ENCODE measurements at places on chromosomes 2 and 18. TPM values are rescaled to one million over a fixed set of nuclear protein-coding genes. Genes with fewer than 3 reads are reported as not detected.

GRCh38 chr2:8527031-8527430 is 154.8 kb upstream of the ID2 start:
- peaks cover 20% of the 10 kb centered on the region for H3K36me3 ChIP-seq
- no peak overlapping the region for H3K4me3 ChIP-seq
- peak overlapping the region; percentile 21 for H3K27ac ChIP-seq
- H3K4me1 ChIP-seq: peaks cover 39% of the 10 kb centered on the region
- H3K27me3 ChIP-seq: no peaks in the 10 kb centered on the region

- no peaks in the 10 kb centered on the region for H3K36me3 ChIP-seq
- no peak overlapping the region for H3K27ac ChIP-seq
- H3K4me1 ChIP-seq: no peaks in the 10 kb centered on the region
- no peak for DNase-seq
- no peak overlapping the region for H3K4me3 ChIP-seq
- no peaks in the 10 kb centered on the region for H3K27me3 ChIP-seq
These were observed 1090.0 kb downstream of the BCL11A start for GRCh38 chr2:59463426-59463825.

DNA sequence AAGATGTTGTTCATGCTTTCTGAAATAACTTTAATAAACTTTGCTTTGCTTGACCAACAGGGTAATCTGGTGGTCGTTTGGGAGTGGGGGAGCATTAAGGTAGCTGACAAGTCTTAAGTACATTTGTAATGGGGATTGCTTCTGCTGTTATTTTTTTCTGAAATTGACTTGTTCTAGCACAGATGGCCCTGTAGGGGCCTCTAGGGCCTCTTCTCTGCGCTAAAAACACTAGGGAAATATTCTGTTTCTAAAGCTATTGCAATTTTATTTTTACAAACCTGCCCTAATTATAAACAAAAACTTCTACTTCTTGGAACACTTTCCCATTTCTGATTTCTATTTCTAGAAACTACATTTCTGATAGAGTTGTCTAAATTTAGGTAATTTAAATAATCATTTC is 191.3 kb upstream of the KCNJ3 start:
- H3K4me1 ChIP-seq: no peaks in the 10 kb centered on the region
- H3K36me3 ChIP-seq: no peaks in the 10 kb centered on the region
- H3K27me3 ChIP-seq: no peaks in the 10 kb centered on the region
- no peak overlapping the region for H3K27ac ChIP-seq
- DNase-seq: no peak
- no peak overlapping the region for H3K4me3 ChIP-seq

DNA sequence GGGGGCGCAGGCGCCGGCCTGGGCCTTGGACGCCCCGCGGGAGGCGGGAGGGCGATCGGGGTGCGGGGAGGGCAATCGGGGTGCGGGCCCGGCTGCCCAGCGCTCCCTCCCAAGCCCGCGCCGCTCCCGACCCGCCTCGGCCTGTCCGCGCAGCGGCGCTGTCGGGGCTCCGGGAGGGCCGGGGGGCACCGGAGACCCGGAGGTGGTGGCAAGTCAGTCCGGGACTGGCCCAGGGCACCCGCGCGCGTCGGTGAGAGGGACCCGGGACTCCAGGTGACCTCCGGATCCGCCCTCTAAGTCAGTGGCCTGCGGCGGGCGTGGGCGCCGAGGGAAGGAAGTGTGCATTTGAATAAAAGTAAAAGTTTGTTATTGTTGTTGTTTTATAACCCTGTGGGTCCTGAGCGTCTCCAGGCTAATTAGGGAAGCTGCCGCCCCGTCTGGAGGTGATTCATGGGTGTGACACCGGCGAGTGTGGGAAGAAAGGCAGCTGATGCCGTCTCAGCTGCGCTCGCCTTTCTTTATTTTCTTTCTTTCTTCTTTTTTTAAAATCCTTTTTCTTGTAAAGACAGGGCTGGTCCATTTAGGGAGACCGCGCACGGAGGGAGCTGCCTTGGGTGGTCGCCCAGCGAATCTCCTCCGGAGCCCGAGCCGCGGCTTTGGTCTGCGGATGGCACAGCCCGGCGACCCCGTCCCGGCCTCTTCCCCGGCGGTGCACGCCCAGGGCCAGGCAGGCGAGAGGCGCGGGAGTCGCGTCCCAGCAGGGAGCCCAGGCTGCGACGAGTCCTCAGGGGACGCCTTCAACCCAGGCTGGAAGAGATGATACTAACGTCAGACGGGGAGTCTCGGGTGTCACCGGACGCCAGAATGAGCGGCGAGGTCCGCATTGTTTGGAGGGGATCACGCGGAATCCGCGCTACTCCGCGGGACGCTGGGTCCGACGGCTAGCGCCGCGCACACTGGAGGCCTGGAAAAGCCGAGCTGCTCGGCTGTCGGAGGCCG is 627 bp upstream of the CRACDL start:
- H3K36me3 ChIP-seq: no peaks in the 10 kb centered on the region
- H3K27ac ChIP-seq: no peak overlapping the region
- peaks cover 3% of the 10 kb centered on the region for H3K4me1 ChIP-seq
- DNase-seq: peak; percentile 49

DNA sequence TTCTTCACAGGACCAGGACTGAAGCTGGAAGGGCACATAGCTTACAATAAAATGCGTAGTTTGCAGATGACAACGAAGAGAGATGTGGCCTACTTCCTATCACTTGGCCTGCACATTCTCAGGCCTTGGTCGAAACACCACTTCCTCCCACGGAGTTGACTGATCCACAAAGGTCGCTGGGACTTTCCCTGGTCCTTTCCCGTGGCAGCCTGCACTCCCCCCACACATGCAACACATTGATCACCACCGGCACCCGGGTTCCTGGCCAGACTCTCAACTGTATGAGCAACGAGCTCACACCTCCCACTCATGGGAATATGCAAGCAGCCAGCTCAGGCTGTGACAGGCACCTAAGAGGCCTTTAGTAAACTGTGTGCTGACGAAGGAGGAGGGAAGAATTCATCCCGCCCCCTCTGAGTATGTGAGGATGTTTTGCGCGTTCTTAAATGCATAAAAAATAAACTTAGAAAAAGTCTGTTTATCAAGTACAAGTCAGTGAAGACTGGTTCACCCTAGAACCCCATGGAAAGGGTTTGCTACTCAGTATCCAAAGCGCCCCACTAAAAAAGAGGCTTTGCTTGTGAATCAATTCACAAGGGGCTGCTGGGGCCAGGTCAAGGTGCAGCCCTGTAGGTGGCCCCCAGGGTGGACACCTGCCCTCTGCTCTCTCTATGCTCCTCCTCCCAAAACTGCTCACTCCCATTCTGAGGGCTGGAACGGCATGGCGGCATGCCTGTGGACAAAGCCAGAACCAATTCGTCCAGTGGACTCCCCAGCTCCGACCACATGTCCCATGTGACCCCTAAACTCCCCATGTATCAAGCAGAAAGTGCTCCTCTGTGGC is 154.3 kb downstream of the EIPR1 start:
- peak overlapping the region; percentile 41 for H3K4me3 ChIP-seq
- H3K4me1 ChIP-seq: peaks cover 30% of the 10 kb centered on the region
- peak overlapping the region; percentile 88 for H3K27ac ChIP-seq

GAREM2 gene
- 4.1 TPM for total RNA-seq

GRCh38 chr2:88239781-88240180 is 69.6 kb downstream of the THNSL2 start:
- H3K36me3 ChIP-seq: no peaks in the 10 kb centered on the region
- peaks cover 2% of the 10 kb centered on the region for H3K4me1 ChIP-seq
- no peak overlapping the region for H3K27ac ChIP-seq
- H3K27me3 ChIP-seq: no peaks in the 10 kb centered on the region

- peaks cover 41% of the 10 kb centered on the region for H3K4me1 ChIP-seq
- no peak overlapping the region for H3K27ac ChIP-seq
- H3K4me3 ChIP-seq: no peak overlapping the region
- peaks cover 2% of the 10 kb centered on the region for H3K36me3 ChIP-seq
These were observed 217.2 kb downstream of the LDLRAD4 start for GRCh38 chr18:13435586-13436333.

SERPINB4 gene
- not detected for total RNA-seq

TUBA4B gene
- total RNA-seq: not detected

AKAIN1 gene
- not detected for total RNA-seq

RPL31 gene
- 1,575 TPM for total RNA-seq

- no peak overlapping the region for H3K4me3 ChIP-seq
- peaks cover 18% of the 10 kb centered on the region for H3K27me3 ChIP-seq
- H3K27ac ChIP-seq: no peak overlapping the region
- no peak for DNase-seq
- peaks cover 4% of the 10 kb centered on the region for H3K4me1 ChIP-seq
These were observed 53.5 kb downstream of the HNRNPLL start for GRCh38 chr2:38549071-38549704.

SDC1 gene
- total RNA-seq: not detected

CSRNP3 gene
- total RNA-seq: not detected

DNA sequence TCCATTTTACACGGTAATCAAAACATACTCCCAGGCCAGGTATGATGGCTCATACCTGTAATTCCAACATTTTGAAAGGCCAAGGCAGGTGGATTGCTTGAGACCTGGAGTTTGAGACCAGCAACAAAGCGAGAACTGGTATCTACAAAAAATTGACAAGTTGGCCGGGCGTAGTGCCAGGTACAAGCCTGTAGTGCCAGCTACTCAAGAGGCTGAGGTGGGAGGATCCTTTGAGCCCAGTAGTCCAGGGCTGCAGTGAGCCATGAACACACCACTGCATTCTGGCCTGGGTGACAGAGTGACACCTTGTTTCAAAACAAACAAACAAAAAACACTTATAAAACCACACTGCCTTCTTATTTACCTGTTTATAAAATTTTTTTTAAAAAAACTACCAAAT is 80.8 kb downstream of the GAREM1 start:
- H3K27ac ChIP-seq: no peak overlapping the region
- H3K4me3 ChIP-seq: no peak overlapping the region
- H3K27me3 ChIP-seq: peaks cover 8% of the 10 kb centered on the region
- no peaks in the 10 kb centered on the region for H3K36me3 ChIP-seq

- H3K4me1 ChIP-seq: no peaks in the 10 kb centered on the region
- no peaks in the 10 kb centered on the region for H3K36me3 ChIP-seq
- no peak overlapping the region for H3K27ac ChIP-seq
- DNase-seq: no peak
- H3K27me3 ChIP-seq: no peaks in the 10 kb centered on the region
These were observed 693.4 kb upstream of the TMEFF2 start for GRCh38 chr2:192888109-192888508.

TGIF1 gene
- 39.5 TPM for total RNA-seq

DNA sequence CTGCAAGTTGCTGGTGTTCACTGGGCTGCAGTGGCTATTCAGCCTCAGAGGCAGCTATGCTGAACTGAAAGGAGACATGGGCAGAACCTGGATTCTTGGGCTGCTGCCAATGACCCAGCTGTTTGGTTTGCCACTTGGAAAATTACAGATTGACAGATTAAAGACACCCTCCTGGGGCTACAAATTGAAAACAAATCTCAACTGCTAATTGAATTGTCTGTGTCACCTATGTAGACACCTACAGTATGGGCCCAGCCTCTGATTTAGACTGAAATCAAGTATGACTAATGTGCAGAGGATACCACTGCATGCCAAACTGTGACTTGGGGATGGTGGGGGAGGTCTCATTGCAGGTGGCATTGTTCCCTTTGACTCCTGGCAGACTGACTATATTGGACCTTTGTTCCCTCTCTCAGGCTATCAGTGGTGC is 42.8 kb downstream of the ITSN2 start:
- no peaks in the 10 kb centered on the region for H3K27me3 ChIP-seq
- H3K36me3 ChIP-seq: peaks cover 7% of the 10 kb centered on the region
- no peak for DNase-seq
- no peak overlapping the region for H3K4me3 ChIP-seq

DNA sequence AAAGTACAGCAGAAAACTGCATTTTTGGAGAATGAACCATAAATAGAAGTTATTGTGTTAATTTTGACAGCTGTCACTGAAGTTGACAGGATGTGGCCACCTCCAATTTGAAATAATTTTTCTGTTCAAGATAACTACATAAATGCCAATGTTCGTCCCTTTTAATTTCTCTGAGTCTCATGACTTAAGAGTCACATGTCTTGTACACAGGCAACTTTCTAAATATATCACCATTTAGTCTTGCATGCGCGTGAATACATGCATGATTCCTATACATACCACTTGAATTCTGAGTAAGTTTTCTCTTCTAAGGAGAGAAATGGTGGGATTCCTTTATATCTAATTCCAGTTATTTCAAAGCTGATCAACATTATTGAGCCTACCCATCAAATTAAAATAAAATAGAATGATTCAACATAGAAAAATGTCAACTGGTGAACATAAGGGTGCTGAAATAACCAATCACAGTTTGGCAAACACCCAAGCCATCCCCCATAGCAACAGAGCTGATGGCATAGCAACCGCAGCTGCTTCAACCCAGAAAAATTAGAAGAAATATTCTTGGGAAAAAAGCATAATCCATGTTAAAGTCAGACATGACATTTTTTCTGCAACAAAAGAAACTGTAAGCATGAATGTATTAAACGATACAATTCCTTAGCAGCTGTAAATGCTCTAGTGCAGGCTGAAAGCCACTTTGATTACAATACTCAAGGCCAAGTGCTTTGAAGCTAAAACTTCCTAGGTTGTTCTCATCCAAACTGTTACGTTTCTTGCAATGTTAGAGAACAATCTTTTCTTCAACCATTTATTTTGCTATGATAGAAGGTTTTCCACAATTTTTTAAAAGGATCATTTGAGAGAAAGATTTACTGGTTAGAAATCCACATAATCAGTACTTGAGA is 282.7 kb downstream of the DLGAP1 start:
- no peaks in the 10 kb centered on the region for H3K27me3 ChIP-seq
- no peaks in the 10 kb centered on the region for H3K36me3 ChIP-seq
- H3K4me3 ChIP-seq: no peak overlapping the region
- no peak overlapping the region for H3K27ac ChIP-seq
- no peak for DNase-seq
- no peaks in the 10 kb centered on the region for H3K4me1 ChIP-seq

DNA sequence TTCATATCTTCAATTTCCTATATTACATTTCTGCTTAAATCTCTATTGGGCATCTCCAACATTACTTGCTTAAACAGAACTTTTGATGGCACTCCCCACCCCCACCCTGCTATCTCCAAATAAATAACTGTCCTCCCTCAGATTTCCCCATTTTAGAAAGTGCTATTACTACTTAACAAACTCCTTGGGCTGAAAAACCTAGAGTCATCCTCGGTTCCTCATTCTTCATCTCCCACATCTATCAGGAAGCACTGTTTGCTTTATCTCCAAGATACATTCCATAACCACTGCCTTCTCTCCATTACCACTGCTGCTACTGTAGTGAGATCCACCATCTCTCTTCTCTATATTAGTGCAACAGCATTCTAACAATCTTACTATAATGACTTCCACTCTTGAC is 150.4 kb upstream of the CYRIA start:
- H3K27me3 ChIP-seq: no peaks in the 10 kb centered on the region
- no peaks in the 10 kb centered on the region for H3K36me3 ChIP-seq
- no peaks in the 10 kb centered on the region for H3K4me1 ChIP-seq

GRCh38 chr18:79425569-79425886 is 29.8 kb downstream of the NFATC1 start:
- H3K27ac ChIP-seq: no peak overlapping the region
- no peaks in the 10 kb centered on the region for H3K27me3 ChIP-seq
- H3K36me3 ChIP-seq: peaks cover 10% of the 10 kb centered on the region
- no peak overlapping the region for H3K4me3 ChIP-seq
- DNase-seq: no peak

DNA sequence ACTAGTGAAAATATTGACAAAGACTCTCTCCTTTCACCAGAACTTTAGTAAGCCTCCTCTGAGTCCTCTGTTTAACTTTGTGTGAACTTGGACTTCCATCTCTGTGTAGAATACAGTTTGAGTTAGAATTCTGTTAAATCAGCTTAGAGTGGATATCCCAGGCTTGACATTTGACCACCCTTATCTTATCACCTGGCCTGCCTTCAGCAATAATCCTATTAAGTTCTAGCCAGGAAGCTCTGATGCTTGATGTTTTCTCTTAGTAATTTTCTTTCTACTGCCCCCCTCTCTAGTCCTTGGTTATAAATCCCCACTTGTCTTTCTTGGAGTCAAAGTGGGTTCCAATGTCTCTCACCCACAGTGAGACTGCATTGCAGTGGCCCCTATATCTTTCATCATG is 702.7 kb upstream of the GCFC2 start:
- H3K36me3 ChIP-seq: no peaks in the 10 kb centered on the region
- no peak overlapping the region for H3K27ac ChIP-seq
- no peaks in the 10 kb centered on the region for H3K4me1 ChIP-seq
